ENCODE measurements at places on chromosomes 12 and 14.

- DNase-seq: no peak
These were observed 165.1 kb downstream of the GXYLT1 start for GRCh38 chr12:41979574-41979973.

- no peak for DNase-seq
These were observed 32.8 kb upstream of the PRIMA1 start for GRCh38 chr14:93821051-93821450.

GRCh38 chr14:93535537-93535936 is 104.8 kb downstream of the UNC79 start:
- no peak for DNase-seq

DNA sequence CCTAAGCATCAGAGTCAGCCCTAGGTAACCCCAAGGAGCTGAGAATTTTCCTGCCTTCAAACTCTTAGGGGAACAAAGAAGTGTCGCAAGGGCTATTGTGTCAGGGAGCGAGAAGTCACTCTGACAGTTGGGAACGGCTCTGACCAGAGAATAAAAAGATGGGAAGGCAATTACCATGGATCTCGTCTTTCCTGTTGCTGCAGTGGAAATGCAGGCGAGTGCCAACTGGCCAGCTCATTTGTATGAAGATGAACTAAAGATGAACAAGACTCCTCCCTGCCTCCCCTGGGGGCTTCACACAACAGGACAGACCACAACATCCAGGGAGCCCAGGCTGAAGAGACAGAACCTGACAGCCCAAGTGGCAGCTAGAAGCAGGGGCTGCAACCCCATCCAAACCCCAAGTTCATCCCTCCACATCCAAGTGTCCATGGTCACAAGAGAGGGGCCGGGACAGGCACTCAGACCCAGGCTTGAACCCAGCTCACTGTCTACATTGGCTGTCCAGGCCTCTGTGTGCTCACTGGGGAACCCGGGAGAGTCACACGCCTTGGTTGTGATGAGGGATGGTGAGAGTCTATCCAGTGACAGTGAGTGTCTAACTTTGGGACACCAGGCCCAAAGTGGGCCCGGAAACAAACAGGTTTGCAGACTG is 322.4 kb downstream of the BCL11B start:
- DNase-seq: no peak

DNA sequence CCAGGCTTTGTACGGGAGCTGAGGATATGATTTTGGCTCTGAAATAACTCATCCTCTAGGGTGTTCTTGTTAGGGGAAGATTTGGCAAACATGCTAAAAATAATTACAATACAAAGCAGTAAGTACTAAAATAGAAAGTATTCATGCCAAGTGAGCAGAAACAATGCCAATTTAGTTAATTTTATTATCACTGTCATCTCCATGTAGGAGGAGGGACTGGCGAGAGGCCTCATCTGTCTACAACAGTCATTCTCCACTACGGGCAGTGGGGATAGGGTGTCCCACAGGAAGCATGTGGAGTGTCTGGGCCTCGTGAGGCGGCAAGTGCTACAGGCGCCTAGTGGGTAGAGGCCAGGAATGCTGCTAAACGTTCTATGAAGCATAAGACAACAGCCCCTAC is 3.3 kb downstream of the ISM2 start:
- DNase-seq: no peak

DNA sequence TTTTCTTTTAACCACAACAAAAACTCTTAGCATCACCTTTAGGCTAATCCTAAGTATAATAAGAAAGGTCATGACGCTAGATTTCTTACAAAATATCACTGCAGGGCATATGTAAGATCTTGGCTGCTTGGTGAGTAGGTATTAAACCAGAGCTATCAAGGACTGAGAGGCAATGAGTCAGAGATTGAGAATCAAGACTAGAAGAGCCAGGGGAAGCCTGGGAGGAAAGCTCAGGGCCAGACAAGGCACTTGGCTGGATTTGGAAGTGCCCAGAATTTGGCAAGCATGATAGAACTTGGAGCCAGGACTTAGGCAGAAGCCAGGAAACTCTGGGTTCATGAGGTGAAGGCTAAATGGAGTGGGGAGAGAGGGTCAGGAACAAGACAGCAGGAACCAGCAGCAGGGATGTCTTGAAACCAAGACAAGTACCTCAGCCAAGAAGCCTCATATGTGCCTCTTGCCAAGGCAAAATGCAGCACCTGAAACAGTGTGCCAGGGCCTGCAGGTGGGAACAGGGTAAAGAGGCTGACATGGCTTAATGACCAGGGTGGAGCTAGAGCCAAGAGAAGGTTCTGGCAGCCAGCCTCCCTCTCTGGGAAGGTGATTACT is 49.9 kb downstream of the PTHLH start:
- no peak for DNase-seq

DNA sequence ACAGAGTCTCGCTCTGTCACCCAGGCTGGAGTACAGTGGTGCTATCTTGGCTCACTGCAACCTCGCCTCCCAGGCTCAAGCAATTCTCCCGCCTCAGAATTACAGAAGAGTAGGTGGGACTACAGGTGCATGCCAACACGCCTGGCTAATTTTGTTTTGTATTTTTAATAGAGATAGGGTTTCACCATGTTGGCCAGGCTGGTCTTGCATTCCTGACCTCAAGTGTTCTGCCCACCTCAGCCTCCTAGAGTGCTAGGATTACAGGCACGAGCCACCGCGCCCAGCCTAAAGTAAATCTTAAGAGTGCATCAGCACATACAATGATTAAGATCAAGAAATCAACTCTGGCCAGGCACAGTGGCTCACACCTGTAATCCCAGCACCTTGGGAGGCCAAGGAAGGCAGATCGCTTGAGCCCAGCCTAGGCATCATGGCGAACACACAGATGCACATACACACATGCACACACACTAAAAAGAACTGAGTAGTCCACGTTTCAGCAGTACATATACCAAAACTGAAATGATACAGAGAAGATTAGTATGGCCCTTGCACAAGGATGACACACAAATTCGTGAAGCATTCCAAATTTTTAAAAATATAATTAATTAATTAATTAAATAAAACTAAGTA is 65.0 kb downstream of the HECTD1 start:
- no peak for DNase-seq

DNA sequence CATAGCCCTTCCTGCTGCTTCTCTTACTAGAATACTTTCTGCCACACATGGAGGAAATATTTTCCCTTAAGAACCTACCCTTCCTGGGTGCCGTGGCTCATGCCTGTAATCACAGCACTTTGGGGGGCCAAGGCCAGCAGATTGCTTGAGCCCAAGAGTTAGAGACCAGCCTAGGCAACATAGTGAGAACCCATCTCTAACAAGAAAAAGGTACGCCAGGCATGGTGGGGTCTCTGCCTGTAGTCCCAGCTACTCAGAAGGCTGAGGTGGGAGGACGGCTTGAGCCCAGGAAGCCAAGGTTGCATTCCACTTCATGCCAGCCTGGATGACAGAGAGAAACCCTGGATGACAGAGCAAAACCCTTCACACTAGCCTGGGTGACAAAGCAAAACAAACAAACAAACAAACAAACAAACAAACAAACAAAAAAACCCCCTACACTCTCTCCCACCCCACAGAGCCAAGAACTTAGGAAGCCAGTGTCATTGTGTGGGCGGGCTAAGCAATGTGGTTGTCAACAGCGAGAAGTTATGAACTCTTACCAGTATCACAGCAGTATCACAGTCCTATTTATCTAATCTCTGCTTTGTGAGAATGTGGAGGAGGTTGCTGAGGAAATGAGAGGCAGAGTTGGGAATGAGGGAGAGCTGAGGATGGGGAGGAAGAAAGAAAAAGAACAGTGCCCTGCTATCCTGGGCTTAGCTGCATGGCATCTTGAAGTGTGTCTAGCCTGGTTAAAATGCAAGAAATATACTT is 53.8 kb upstream of the CLEC14A start:
- no peak for DNase-seq

GRCh38 chr14:104865631-104866441 is 768 bp downstream of the CEP170B start:
- DNase-seq: peak; percentile 16

GRCh38 chr14:30267141-30267540 is 291.8 kb upstream of the G2E3 start:
- no peak for DNase-seq

- no peak for DNase-seq
These were observed 151.6 kb downstream of the HELB start for GRCh38 chr12:66453844-66454243.

DNA sequence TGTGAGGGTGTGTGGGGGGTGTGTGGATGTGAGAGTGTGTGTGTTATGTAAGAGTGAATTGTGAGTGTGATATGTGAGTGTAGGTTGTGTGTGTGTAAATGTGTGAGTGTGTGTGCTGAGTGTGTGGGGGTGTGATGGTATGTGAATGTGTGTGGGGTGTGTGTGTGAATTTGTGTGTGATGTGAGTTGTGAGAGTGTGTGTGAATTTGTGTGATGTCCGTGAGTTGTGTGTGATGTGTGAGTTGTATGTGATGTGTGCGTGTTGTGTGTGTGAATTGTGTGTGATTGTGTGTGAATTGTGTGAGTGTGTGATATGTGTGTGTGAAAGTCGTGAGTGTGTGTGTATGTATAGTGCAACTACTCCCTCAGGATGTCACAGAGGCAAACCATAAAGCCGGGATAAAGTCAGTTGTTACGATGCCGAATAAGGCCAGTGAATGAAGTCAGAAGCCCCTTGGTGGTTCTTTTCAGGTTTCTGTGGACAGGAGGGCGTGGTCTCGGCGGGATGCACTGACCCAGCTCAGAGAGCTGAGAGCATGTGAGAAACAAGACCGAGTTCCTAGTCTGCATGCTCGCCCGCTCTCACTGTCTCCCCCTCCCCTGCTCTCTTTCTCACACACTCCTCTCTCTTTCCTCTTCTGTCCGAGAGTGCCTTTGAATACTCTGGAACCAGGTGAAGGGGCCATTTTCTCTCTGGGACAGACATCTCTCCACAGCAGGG is 71.8 kb upstream of the MAX start:
- DNase-seq: no peak

GRCh38 chr14:53956427-53957201 is at the start of gene BMP4:
Gene BMP4 (minus strand): TSS chr14:53956825. CDS start chr14:53952222, 4,603 bp downstream.
- DNase-seq: no peak

- DNase-seq: no peak
These were observed 72.4 kb downstream of the RASSF3 start for GRCh38 chr12:64682572-64683277.

DNA sequence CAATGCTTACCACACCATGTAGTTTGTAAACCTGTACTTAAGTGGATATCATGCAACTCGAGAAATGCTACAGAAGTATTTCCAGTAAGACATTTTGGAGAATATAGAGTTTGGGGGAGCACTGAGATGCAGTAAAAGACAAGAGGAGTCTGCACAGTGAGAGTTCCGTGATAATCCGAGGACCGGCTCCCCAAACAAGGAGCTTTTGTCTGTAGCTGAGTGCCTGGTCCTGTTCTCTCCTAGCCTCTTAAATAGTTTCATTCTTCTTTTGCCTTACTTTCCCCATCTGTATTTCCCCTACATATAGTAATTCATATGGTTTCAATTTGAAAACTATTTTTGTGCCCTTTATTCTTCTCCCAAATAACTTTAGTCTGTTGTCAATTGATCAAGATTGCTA is 364.1 kb downstream of the EGLN3 start:
- no peak for DNase-seq

- no peak for DNase-seq
These were observed 13.8 kb upstream of the POC1B start for GRCh38 chr12:89539426-89540223.

DNA sequence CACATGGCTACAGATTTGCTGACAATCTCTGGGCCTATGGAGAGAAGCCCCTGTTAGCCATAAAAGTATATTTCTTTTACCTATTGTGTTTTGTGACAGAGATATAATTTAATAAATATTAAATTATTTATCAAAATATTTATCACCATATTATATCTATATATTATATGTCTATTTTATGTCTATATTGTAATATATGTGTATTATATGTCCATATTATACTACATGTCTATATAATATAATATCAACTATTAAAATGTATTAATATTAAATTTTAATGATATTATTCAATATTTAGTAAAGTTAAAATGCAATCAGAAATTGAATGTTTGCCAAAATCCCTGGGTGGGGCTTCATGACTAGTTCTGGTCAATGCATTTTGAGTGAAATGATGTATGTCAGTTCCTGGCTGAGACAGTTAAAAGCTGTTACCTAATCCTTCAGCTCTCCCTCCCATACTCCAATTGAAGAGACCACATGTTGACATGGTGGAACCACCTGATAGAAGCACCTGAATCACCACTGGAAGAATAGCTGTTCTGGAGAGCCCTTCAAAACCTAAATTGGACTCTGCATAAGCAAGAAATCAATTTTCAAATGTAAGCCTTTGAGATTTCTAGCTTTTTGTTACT is 357.3 kb upstream of the DDHD1 start:
- no peak for DNase-seq

- DNase-seq: peak; percentile 78
These were observed 100.9 kb downstream of the NCOR2 start for GRCh38 chr12:124466216-124467128.

- DNase-seq: no peak
These were observed 1888.1 kb upstream of the SEL1L start for GRCh38 chr14:83421711-83422110.

DNA sequence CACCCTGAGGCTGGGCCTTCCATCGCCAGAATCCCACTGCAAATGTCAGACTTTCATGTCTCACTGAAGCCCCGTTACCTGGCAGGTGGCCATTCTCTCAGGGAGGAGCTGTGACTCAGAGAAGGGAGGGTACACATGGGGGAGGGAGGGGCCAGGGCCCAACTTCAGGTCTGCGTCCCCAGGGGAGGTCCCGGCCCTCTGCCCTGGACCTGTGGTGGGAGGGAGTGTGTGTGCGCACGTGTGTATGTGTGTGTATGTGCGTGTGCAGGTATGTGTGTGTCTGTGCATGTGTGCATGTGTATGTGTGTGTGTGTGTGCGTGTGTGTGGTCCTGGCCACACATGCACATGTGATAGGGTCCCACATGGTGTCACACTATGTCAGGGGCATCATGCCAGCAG is 50.9 kb downstream of the MVK start:
- DNase-seq: no peak

DNA sequence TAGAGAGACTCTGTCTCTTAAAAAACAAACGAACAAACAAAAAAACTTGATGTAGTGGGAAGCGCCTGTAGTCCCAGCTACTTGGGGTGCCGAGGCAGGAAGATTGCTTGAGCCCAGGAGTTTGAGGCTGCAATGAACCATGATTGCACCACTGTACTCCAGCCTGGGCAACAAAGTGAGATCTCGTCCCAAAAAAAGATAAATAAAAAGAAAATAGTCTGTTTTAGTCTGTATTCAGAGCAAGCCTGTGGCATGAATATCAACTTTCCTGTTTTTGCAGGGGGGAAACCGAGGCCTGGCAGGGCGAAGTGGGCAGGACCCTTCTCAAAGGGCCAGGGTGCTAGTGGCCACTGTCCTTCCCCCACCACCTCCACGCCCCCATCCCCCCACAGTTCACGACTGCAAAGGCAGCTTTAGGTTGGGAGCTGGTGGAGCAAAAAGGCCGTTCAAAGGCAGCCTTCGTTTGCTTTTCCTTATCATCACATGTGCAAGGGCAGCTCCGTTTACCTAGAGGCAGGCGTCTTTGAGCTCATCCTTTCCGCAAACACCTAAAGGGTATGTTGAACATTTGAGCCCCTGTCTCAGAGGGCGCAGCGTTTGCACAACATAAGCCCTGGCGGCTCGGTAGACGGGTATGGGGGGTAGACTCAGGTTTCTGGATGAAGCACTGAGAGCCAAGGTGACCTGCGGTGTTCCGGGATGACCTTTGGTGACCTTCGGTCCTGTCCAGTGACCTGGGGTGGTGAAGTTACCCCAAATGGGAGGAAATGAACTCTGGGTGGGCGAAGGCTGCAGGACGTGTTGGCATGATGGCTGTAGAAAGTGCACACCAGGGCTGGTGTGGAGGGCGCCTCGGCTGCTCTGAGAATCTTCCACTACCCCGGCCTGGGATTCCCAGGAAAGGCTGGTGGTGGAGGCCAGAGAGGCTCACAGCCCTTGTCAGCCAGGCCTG is 8.7 kb upstream of the MEG3 start:
- DNase-seq: no peak

- DNase-seq: no peak
These were observed 29.3 kb downstream of the TGFB3 start for GRCh38 chr14:75952489-75952888.
